ENCODE measurements at places on chromosomes 11 and 22.

- DNase-seq: no peak
Observed at GRCh38 chr11:59197991-59198390, 14.7 kb downstream of the MPEG1 start.

- DNase-seq: no peak
Observed at GRCh38 chr11:64934682-64935358, 873 bp downstream of the GPHA2 start.

DNA sequence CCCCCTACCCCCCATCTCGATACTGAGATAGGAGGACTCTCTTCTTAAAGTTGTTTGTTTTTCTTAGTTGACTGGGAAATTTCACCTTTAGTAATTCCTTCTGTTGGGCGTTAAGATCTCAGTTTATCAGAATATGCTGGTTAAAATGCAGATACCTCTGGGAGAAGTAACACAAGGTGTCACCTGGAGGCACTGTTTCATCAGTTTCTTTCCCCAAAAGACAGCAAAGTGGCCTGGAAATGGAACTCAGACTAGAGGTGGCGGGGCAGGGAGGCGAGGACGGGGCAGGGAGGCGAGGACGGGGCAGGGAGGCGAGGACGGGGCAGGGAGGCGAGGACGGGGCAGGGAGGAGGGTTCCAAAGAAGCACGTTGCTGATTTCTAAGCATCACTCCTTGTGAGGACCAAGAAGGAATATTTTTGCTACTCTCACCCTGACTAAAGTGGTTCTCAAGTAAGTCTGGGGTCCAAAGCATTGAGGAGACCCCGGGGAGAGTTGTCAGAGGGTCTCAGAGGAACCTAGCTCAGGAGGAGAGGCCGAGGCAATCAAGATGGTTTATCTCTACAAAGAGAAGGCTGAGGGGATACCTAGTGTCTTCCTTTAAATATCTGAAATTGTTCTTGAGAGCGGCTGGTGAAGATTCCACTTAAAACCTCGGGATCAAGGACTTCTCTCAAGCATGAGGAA, 147.0 kb upstream of the B3GAT1 start:
- DNase-seq: no peak

- no peak for DNase-seq
Observed at GRCh38 chr11:116274521-116274920, 498.3 kb downstream of the BUD13 start.

DNA sequence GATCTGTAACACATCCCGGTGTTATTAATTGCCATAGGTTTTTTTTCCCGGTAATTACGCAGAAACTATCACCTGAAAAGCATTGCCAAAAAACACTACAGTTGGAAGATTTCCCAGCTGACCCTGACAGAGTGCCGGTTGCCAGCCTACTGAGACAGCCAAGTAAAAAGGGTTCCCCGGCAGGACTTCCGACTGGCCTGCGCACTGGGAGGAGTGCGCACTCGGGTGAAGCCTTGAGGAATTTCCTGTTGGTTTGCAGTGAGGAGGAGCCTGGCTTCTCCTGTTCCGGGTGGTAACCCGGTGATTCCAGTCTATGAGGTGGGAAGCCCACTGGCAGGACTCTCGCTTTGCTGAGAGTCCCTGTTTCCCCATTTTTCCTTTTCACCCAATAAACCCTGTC, 52.1 kb downstream of the CNTF start:
- DNase-seq: no peak

- no peak for DNase-seq
Observed at GRCh38 chr22:37220543-37220981, 8.3 kb upstream of the SSTR3 start.
